ENCODE measurements at places on chromosomes 4 and X.

GRCh38 chrX:39063702-39064101, 262.4 kb downstream of the MID1IP1 start:
- DNase-seq, result no peak

DNA sequence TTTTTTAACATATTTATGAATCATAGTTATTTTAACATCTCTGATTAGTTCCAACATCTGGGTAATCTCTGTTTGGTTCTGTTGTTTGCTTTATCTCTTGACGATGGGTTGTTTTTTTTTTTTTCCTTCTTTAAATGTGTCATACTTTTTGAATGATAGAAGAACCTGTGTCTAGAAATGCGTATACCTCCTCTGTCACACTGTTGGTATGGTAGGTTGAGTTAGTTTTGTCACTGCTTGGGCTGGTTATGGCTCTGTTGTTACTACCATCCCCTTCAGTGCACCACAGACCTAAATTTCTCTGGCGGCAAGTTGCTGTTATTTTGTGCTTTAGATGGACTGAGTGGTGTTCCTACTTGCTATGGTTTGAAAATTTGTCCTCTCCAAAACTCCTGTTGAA, 16.8 kb downstream of the STIM2 start:
- no peak for DNase-seq

DNA sequence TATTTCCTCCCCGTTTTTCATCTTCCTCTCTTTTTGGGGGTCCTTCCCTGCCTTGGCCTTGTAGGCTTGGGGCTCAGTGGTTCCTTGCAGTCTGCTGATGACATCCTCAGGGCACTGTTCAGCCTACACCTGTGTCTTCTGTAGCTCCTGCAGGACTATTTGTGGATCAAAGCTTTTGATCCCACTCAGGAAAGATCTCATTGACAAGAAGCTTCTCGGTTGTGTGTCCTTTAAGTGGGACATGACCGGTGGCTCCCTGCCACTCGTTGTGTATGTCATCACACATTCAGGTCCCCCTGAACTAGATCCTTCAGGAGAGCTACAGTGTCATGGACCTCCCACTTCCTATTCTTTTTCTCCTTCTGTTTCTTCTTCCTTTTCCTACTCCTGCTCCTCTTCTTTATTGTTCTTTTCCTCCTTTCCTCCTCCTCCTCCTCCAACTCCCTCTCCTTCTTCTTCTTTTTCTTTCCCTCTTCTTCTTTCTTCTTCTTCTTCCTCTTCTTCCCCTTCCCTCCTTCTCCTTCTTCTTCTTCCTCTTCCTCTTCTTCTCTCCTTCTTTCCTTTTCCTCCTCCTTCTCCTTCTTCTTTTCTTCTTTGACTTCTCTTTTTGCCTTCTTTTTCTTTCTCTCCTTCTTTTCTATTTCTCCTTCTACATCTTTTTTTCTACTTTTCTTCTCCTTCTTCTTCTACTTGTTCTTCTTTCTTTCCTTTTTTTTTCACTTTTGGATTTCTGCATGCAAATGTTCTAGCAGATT, 67.8 kb downstream of the NBDY start:
- no peak for DNase-seq

DNA sequence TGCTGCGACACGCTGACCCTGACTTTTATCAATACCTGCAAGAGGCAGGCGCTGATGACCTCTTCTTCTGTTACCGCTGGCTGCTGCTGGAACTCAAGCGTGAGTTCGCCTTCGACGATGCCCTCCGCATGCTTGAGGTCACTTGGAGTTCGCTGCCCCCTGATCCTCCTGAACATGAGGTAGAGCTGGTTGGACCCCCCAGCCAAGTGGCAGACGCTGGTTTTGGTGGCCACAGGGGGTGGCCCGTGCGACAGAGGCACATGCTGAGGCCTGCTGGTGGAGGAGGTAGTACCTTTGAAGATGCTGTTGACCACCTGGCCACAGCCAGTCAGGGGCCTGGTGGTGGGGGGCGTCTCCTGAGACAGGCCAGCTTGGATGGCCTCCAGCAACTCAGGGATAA, 14.2 kb upstream of the RBM3 start:
- DNase-seq, result no peak

DNA sequence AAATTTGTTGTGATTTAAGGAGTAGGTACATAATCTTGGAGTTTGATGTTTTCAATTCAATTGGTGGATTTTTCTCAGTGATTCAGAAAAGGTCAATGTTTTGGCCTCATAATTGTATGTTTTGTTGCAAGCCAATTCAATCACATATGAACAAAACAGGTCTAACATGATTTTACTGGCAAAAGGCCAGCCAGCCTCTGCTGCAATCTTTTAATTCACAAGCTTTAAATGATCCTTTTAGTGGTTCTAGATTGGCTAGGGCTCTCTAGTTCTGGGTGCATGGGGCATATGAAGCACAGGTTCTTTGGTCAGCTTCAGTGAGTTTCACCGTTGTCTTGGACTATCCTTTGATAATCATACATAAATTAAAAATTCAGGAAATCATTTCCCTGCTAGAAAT, 19.2 kb upstream of the SLC6A14 start:
- no peak for DNase-seq
